ENCODE measurements at places on chromosomes 12 and 14.

DNA sequence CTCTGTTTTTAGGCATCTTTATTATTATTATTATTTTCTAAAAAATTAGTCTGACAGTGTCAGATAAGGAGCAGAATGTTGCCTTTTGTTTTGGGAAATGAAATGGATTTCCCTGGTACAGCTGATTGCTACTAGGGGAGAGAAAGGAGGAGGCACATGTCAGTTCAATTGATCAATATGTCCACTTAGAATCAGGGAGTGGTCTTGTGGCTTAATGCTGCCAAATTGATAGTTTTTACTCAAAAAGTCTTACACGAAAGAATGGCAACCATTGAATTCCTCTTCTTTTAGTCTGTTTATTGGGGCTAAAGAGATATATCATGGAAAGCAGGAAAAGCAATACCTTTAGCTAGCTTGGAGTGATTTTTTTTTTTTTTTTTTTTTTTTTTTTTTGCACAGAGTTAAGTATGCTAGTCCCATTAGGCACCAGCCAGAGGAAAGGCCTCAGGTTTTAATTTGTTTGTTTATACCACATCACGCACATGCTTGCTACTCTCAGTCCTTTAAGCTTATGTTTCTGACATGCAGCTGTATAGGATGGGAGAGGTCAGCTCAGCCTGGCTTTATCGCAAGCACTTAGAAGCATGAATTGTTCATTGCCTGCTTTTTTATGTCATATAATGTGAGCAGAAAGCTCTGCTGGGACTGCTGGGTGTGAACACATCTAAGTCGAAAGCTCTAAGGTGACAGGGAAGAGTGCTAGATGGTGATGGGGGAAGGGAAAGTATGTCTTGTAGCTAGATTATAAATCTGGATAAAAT, 1.4 kb downstream of the AKAP6 start:
- no peak for DNase-seq

- no peak for DNase-seq
Measured at GRCh38 chr14:39469094-39469710, 37.0 kb upstream of the FBXO33 start.

DNA sequence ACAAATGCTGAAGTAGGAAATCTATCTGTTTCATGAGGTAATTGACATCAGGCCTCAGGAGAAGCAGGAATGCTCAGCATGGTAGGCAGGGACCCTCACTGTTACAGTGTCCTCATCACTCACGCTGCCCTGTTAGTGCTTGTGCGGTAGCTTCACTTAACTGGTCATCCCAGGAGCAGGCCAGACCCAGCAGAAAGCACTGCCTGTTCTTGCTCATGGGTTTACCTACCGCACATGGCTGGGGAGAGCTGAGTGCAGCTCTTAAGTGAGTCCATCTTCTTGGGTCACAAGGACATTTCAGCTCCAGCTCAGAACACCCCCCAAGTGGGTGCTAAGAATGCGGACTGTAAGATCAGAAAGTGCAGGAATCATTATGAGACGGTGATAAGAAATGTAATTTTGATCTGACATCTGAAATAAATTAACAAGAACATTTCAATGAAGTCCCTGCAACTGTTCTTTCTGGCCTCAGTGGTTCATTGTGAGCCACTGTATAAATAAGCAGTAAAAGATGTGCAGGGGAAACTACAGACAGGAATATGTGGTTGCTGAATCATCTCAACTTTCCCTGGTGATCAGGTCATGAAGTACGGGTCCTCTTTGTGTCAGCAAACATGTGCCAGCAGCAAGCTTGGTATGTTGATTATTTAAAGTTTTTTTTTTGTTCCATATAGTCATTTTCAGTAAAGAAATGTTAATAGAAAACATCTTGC, 757.7 kb upstream of the TMEM132C start:
- no peak for DNase-seq

DNA sequence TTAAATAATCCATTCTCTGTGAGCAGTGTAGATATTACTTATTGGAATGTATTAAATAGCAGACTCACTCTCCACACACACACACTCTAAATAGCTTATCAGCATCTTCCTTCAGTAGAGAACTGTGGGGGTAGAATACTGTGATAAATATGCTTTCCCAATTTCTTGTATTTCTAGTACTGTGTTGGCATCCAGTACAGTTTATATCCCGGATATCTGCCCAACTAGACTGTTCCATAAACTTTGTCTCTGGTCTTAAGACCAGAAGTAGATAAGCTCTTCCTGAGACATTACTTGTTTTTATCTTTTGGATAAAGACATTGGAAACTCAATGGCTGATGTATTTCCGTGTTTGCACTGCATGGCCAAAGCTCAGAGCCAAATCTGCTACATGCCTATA, 136.2 kb upstream of the PDZRN4 start:
- no peak for DNase-seq

DNA sequence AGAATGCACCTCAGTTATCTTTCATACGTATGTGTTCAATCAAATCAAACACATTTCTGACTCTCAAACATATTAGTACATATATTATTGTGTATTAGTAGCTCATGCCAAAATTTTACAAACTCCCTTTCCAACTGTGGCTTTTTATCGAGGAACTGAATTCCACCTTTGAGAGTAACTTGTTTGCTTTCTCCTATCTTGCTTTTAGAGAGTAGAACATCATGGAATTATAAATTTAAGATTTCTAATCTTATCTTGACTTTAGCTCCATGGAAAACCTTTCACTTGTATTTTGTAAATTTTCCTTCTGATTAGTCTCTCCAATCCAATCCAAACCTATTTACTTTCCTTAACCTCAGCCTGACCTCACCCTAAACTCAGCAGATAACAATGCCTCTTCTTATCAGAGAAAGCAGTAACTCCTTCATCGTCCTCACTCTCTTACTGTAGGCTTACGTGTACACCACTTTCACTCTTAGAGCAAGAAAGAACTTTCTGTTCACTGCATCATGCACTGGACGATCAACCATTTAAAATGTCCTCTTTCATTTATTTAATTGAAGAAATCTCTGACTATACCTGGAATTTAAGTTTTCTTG, 164.5 kb downstream of the TMTC3 start:
- no peak for DNase-seq

- peak; percentile 59 for DNase-seq
Measured at GRCh38 chr12:52058631-52059361, 7.6 kb downstream of the NR4A1 start.

DNA sequence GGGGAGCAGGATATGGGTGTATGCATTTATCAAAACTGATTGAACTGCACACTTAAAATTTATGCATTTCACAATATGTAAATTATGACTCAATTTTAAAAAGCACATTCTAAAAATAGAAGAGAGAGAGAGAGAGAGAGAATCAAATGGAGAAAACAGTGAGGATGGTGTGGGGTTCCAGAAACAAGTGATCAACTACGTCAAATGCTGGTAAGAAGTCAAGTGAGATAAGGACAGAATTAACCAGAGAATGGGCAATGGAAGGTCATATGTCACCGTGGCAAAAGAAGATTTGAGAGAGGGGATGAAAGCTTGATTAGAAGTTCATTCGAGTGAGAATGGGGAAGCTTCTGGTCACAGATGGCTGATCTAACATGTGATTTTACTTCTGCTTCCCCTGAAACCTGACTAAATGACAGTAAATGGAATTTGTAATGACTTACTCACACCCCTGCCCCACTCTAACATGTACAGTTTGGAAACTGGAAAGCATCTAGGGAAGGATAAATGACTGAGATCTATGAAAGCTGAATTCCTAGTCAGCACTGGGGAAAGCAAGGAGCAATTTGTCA, 276.5 kb upstream of the AMIGO2 start:
- no peak for DNase-seq

- no peak for DNase-seq
Measured at GRCh38 chr12:44077294-44077693, 241.4 kb downstream of the TMEM117 start.

DNA sequence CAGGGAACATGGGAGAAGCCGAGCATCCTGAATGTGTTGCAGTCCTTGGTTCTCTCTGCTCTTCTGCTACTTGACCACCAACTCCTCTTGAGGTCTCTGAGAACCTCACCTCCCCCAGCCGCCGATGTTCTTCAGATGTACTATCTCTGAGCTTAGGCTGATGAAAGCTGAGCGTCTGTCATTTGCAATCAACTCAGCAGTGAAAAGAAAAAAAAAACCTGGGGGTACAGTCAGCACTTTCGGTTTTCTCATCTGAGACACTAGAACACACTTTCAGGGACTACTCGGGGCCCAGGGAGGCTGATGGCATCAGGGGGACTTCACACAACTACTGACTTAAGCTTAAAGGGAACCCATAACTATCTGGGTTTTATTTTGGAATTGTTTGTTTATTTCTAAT, 9.6 kb upstream of the FLVCR2 start:
- DNase-seq = no peak

GRCh38 chr12:99627459-99627858, 20.1 kb upstream of the GARIN6 start:
- DNase-seq = no peak

DNA sequence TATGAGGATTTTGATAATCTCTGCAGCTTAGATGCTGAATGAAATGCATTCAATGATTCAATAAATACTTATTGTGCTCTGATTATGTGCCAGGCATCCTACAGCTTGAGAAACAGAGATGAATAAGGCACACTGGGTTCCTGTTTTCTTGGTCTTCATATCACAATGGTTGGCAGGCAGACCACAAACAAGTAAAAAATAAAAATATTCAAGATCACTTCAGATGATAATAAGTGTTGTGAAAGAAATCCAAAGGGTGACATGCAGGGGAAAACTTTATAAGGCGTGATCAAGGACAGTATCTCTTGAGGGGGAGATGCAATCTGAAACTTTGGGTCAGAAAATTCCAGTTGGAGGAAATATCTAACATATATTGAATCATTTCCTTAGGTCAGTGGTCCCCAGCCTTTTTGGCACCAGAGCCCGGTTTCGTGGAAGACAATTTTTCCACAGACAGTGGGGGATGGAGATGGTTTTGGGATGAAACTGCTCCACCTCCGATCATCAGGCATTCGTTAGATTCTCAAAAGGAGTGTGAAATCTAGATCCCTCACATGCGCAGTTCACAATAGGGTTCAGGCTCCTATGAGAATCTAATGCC, 73.7 kb upstream of the RAP1B start:
- no peak for DNase-seq

DNA sequence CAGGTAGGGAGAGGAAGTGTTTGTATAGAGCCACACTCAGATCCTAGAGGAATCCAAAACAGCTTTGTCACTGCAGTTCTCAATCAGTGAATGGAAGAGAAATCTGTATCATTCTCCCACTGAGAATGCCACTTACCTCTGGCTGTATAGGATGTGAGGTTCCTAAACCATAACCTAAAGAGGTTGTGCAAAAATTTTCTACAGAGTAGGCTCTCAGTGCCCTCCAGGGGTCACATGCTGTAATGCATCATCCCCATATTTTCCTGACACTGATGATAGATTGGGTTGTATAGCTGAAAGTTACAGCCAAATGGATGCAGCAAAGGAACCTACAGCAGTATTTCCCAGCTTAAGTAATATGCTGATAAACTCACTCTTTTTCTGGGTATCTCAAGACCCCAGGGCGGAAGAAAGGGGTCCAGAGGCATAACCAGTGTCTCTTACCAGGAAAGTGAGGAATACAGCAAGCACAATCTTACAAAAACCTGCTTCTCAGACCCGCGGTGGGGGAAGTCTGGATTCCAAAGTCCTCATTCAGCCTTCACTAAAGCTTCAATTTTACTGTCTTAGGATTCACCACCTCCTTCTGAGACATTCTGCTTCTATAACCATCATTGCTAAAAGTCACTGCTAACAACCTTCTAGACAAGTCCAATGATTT, 3.8 kb downstream of the BCDIN3D start:
- DNase-seq = no peak

- DNase-seq = no peak
Measured at GRCh38 chr14:100032738-100033137, 32.5 kb upstream of the EVL start.

GRCh38 chr12:111687255-111687654, 1.4 kb downstream of the ACAD10 start:
- no peak for DNase-seq

All from activated CD4-positive, alpha-beta T cell treated with anti-CD3 and anti-CD28 coated beads for 1 hour (primary cell).